ENCODE measurements at places on chromosomes 1 and 21.

GRCh38 chr1:29240400-29240837, 4.1 kb downstream of the PTPRU start:
- DNase-seq, result no peak

DNA sequence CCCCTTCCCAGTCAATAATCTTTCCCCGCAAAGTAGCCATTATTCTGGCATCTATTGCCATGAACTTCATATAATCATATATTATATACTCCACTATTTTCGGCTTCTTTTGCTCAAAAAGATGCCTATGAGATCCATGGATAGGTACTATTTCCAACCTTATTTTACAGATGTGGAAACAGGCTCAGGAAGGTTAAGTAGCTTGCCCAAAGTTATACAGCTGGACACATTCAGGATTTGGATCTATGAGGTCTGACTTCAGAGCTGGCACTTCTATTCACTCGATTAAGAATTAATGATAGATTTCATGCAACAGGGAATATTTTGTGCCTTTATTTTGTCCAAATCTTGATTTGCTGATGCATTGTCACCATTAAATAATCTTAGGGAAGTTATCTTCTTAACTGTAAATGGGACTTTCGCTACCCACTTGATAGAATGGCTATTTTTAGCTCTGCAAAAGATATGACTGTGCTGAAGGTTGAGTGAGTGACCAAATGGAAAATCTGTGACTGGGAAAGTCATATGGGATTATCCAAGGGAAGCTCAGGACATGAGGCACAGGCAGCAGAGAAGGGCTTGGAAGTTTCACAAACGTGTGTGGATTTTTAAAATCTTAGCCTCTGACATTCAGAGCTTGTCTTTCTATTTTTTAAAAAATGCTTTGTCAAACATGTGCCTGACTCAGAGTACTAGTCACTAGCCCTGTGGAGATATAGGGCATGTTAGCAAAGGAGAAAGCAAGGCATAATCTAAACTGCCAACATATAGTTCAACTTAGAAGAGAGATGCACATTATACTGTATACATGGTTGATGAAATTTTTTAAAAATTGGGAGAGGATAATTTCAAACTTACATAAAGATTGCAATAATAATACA, 36.5 kb downstream of the GIPC2 start:
- no peak for DNase-seq

GRCh38 chr1:117030271-117030877, 28.8 kb downstream of the CD101 start:
- no peak for DNase-seq

DNA sequence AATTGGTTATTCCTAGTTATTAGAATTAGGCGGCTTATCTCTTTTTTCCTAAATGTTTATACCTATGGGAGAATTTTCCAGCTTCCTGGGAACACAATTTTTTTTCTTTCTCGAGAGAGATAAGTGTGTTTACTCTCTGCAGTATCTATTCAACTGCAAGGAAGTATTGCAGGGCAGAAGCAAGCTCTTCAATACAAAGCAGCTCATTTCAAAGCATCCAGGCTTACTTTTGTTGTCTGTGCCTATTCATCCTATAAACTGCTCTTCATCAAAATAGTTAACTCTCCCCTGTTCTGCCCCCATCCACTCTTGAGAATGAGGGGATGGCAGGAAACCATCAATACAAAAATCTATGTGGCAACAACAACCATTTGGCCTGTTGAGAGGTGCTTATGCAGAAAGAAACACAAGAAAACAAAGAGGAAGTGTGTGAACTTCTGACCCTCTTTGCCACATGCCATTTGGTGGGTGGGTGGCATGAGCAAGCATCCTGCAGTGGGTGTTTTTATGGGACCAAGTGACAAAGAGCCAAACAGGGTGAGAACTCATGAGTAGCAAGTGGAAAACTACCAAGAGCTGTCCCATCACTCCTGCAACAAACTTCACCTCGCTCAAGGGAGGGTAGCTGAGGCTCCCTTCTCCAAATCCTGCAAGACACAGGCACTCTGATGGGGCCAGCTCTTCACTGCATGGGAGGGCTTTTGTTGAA, 50.6 kb upstream of the MRPS6 start:
- DNase-seq, result no peak
